Progenitor cell of endocrine pancreas (in vitro differentiated cells): ENCODE measurements at places on chromosomes 7 and 10.
A peak's percentile ranks its signal among the peaks of the same experiment; 100 is the strongest.

- no peak for DNase-seq
These were observed 228.4 kb downstream of the PLXNA4 start for GRCh38 chr7:132347858-132348257.

- DNase-seq, result no peak
These were observed 26.9 kb downstream of the DLG5 start for GRCh38 chr10:77899690-77900089.

- no peak for DNase-seq
These were observed 13.2 kb downstream of the STAM start for GRCh38 chr10:17657103-17657500.

GRCh38 chr7:83579740-83580139 is 69.2 kb downstream of the SEMA3E start:
- no peak for DNase-seq

- DNase-seq, result no peak
These were observed 190.5 kb downstream of the GLI3 start for GRCh38 chr7:42046483-42046882.

- DNase-seq, result no peak
These were observed 33.0 kb downstream of the TMEM106B start for GRCh38 chr7:12244129-12244528.

GRCh38 chr7:129401967-129402860 is 32.0 kb upstream of the STRIP2 start:
- DNase-seq, result no peak

GRCh38 chr10:75334720-75335119 is 66.8 kb downstream of the ZNF503 start:
- DNase-seq, result no peak

DNA sequence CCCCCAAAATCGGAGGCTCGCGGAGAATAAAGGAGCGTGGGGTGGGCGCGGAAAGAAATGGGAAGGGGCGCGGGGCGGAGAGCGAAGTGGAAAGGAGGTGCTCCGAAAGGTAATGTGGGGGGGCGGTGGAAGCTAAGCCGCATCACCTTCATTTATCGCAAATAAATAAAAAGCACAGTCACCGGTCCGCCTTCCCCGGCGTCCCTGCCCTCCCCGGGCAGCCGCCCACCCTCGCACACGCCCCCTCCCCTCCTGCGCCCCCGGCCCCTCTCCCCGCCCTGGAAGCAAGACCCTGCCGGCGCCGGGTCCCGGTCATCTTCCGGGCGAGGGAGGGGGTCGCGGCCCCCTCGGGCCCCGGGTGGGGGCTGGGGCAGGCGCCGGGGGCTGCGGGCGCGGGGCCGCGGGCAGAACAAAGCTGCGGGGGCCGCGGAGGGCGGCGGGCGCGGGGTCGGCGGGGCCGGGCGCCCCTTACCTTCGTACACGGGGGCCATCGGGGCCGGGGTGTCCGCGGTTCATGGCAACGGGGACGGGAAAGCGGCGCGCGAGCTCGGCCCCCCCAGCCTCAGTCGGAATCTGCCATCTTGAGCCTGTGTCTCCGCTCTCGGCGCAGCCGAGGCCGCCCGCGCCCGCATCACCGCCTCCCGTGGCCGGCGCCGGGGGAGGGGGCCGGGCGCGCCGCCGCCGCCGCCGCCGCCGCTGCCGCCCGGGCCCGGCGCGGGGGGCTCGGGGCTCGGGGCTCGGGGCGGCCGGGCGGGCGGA is 486 bp downstream of the HIPK2 start:
- DNase-seq, result peak; percentile 30

GRCh38 chr10:109593682-109594081 is 329.6 kb downstream of the XPNPEP1 start:
- DNase-seq, result no peak

- DNase-seq, result no peak
These were observed 76.9 kb downstream of the SLC13A1 start for GRCh38 chr7:123122916-123123315.

- no peak for DNase-seq
These were observed 337.3 kb downstream of the MALRD1 start for GRCh38 chr10:19385846-19386450.

GRCh38 chr7:114229246-114229645 is 185.4 kb upstream of the FOXP2 start:
- no peak for DNase-seq

GRCh38 chr10:59325116-59325515 is 37.2 kb downstream of the FAM13C start:
- DNase-seq, result no peak

- DNase-seq, result no peak
These were observed 118.0 kb downstream of the CELF2 start for GRCh38 chr10:11135709-11136108.

DNA sequence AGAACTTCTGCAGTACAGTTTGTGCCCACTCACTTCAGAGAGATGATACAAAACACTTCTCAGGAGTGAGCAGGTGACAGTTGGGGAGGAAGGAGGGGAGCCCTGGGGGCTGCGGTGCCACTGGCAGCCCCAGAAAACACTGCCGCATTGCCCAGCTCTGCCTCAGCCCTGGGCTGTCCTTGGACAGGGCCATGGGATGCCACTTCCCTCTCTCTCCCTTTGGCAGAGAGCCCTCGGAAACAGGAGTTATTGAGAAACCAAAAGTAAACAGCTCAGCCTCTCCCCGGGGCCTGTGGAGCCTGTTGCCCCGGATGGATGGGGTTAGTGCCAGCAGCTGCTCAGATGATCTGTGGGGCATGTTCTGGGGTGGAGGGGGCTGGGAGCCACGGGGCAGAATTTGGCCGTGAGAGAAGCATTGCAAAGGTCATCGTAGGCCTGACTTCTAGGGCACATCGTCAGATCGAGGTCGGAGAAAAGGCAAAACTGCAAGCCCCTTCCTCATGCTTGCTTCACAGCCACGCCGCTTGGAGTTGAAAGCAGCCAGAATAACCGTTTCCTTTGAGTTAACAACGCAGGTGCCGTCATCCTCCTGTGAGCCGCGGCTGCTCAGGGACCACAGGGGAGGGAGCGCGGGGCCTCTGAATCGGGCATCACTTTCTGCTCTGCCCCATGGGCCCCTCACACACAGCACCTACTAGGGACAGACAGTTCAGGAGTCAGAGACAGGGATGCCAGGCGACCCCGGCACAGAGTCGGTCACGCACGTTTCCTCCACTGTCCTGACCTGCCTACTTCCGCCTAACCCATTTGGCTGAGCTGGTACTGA is 256.4 kb downstream of the CAMK1D start:
- DNase-seq, result no peak

- no peak for DNase-seq
These were observed 16.9 kb downstream of the ZNF713 start for GRCh38 chr7:55903985-55904759.

DNA sequence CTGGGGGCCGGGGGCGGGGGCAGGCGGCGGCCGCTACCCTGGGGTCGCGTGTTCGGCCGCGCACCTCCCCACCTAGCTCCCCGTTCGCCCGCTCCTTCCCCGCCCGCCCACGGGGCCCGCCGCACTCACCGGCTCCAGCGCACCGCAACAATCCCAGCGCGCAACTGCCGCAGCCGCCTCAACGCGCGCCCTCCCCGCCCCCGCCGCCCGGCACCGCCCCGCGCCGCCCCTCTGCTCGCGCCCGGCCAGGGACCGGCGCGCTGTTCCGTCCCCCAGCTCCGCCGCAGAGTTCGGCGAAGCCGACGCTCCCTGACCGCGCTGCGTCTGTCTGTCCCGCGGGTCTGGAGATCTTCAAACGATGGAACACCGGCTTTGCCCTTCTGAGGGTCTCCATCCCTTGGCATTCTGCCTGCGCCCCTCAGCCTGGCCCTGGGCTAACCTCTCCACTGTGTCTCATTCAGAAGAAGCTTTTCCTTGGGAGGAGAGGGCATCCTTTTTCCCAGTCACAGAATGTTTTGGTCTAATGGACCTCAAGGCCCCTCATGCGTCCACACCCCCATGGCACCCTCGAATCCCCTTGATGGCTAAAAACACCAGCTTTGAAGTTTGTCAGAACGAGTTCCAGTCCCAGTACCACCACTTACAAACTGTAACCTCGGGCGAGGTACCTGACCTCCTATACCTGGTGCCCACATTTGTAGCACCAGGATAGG is at the start of gene NT5C2:
Gene NT5C2 (minus strand): TSS at position 166 of the 713 bp plus-strand sequence. CDS start 18,314 bp downstream, outside the sequence.
- peak; percentile 60 for DNase-seq

DNA sequence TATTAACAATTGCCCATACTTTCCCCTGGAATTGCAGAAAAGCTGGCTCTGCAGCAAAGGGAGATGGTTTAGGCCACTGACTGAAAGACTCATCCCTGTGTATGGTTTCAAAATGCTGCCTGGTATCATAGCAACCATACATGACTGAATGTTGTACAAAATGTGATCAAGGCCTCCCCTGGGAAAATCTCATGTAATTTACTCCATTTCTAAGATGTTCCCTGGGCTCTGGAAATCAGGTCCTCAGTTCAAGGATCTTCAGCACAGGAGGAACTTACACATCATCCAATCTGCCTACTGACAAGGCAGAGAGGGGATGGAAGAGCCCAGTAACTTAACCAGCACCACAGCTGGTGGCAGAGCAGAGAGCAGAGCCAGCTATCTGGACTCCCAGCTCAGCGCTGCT is 111.8 kb downstream of the JAZF1 start:
- DNase-seq, result no peak

GRCh38 chr7:101792051-101792681 is 25.3 kb upstream of the CUX1 start:
- no peak for DNase-seq

DNA sequence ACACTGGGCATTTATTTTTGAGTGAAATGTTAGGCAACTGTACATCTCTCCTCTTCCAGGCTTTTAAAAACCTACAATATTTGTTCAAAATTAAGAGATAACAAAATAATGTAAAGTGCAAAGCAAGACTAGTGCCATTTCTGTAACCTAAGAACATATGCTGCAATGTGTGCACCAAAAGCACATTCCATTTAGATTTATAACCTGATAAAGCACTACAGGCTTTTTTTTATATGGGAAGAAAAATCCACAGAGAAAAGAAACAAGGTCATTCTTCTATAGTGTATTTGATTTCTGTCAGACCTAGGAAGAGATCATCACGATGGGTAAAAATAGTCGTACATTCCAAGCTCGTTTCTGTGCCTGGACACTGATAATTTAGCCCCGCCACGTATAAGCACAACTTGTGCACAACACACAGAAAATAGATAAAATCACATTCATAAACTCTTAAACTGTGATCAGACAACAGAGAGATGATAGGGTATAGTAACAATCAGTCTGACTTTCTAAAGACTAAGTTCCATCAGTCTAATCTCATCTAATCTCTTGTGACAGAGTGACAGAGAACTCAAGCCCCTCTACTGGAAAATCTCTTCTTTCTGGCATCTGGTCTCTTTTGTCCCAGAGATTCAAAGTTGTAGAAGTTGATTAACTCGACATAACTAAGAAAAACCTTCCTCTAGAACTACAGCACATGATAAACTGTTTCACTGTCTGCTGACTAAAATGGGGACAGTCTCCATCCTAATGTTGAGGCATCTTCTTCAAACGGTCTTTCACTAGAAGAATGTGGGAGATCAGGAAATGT is 6.7 kb downstream of the LAMB1 start:
- no peak for DNase-seq

- DNase-seq, result no peak
These were observed 38.7 kb downstream of the CACNB2 start for GRCh38 chr10:18178854-18179483.

GRCh38 chr7:55063633-55064032 is 44.8 kb downstream of the EGFR start:
- DNase-seq, result no peak
